ENCODE measurements at places on chromosomes 1 and 21.

- DNase-seq, result no peak
Measured at GRCh38 chr1:33902486-33903209, 38.8 kb downstream of the HMGB4 start.

DNA sequence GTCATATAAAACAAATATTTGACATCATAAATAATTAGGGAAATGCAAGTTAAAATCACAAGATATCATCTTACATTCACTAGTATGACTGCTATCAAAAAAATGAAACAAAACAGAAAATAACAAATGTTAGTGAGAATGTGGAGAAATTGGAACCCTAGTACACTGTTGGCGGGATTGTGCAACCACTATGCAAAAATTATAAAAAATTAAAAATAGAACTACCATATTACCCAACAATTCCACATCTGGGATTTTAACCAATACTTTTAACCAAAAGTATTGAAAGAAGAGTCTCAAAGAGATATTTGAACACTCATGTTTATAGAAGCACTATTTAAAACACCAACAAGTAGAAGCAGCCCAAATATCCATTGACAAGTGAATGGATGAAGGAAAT lies 797.2 kb upstream of the ADAMTS5 start:
- DNase-seq, result no peak

DNA sequence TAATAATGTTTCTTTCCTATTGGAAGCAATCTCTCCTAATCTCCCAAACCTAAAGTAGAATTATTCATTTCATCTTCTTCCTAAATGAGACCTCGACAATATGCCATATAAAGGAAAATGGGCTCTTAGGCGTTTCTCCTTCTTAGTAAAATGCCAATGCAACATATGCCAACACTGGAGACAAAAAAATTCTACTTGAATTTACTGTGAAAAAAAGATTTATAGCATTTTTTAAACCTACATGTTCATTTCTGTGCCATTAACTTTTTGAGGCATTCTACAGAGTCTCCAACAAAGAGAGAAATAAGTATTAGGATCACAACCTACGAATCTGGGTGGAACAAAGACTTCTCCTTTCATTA lies 1.3 kb downstream of the WDR47 start:
- peak; percentile 47 for DNase-seq

DNA sequence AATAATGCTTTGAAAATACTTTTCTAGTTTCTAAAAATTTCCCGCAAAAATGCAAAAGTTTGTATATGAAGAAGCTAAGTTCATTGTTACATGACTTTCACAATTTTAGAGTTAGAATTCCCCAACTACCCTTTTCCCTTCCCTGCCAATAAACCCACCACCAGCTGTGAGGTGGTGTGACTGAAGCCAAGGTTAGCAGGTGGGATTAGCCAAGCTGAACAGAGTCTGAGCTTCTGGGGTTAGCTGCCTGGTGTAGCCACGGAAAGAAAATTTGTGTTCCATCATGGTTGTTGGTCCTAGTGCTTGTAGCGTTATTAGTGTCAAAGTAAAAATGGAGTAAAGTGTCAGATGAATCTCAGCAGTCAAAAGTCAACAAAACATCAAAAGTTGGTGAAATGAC lies 110.9 kb downstream of the ASTN1 start:
- DNase-seq, result no peak

DNA sequence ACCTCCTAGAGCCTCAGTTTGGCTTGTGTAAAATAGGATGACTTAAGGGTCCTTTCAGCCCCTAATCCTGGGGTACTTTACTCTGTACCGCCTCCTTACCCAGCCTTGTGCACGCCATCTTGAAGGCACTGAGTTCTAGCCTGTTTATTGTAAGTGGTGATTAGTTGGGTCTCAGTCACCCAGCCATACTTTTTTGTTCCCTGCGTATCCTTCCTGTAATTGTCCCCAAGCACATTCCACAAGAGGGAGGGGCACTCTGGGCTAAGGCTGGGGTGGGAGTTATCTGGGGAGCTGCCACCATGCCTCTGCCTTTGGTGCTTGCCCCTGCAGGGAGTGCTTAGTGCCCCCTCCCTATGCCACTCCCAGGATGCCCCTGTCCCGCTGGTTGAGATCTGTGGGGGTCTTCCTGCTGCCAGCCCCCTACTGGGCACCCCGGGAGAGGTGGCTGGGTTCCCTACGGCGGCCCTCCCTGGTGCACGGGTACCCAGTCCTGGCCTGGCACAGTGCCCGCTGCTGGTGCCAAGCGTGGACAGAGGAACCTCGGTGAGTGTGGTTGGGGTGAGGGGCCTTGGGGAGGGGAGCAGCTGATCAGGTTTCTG lies 856 bp downstream of the FDPS start:
- no peak for DNase-seq

DNA sequence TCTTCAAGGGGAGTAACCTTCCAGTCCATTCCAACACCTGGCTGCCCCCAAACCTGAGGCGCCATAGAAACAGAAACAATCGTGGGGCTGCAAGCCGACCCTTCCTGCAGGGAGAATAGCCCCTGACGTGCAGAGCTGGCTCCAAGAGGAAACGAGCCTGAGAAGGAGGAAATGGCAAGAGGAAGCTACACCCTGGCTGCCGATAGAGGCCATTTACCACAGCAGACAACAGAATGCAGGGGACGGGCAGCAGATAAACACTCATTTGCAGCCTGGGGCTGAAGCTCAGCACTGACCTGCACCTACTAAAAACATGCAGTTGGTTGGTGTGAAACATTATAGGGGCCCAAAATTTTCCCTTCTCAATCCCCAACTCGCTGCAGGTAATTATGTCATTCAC lies 8.7 kb upstream of the TDRD10 start:
- DNase-seq, result peak; percentile 58

DNA sequence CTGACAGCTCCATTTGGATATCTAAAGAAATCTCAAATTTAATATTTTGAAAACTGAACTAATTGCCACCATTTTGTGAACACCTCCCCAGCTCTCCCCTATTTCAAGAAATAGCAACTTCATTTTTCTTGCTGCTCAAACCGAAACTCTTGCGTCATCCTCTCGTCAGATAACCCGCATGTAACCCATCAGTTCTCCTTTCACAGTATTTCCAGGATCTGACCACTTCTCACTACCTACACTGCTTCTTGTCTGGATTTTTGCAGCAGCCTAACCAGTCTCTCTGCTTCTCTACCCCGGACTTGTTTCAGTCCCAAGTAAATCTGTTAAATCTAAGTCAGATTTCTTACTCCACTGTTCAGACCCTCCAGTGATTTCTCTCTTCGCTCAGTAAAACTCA lies 75.6 kb downstream of the MTR start:
- peak; percentile 69 for DNase-seq

DNA sequence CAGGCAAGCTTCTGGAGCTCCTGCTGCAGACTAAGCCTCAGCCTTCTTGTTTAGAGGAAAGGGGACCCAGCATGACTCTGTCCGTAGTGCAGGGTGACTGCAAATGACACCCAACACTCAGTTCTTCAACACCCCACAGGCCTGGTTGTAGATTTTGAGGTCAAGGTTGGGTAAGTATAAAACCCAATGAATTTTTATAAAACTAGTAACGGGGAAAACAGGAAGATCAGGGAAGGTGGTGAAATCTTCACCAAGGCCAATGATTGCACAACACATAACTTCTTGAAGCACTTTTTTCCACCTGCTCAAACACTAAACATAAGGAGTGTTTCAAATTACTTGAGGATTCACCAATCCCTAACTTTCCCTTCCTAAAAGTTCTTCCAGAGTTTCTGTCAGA lies 89.4 kb upstream of the JAK1 start:
- no peak for DNase-seq

- DNase-seq, result no peak
Measured at GRCh38 chr1:5331101-5331500, 661.1 kb downstream of the NPHP4 start.

DNA sequence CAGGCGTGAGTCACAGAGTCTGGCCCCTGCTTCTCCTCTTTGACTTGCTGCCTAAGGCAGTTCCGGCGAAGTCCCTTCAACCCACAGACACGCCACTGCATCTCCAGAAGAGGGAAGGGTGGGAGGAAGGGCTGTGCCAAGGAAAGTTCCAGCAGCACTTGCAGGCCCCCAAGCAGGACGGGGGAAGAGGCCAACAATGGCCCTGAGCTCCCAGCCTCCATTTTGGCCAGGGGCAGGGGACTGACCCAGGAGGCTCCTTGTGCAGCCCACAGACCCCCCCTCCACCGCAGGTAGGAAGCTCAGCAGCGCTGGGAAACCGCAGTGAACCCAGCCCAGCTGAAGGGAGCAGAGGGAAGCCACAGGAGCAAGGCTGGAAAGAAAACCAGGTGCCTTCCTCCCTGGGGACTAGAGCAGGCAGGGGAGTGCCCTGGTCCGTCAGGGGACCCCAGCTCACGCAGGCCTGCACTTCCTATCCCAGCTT lies 35.4 kb downstream of the ACOT7 start:
- no peak for DNase-seq

DNA sequence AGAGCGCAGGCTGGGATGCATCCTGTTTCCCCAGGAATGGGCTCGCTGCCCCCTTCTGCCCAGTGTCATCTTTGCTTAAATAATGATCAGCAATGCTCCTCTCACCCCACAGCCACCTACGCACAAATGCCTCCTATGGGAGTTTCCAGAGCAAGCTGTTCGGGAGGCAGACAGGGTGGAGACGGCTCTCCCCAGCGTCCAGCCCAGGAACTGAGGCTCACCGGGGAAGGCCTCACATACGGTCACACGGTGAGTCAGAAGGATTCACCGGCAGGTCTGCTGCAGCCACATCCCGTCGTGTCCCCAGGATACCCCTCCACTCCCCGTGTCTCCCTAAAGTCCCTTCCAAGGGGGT lies 40.3 kb upstream of the RUNX3 start:
- no peak for DNase-seq
